ENCODE measurements at places on chromosomes 12 and 14. TPM values are rescaled to one million over a fixed set of nuclear protein-coding genes. Genes with fewer than 3 reads are reported as not detected.
A peak's percentile ranks its signal among the peaks of the same experiment; 100 is the strongest.

- no peak for DNase-seq
- no peaks in the 10 kb centered on the region for H3K36me3 ChIP-seq
- peaks cover 5% of the 10 kb centered on the region for H3K27me3 ChIP-seq
- H3K4me3 ChIP-seq, result no peak overlapping the region
Observed at GRCh38 chr14:95703805-95704204, 10.1 kb downstream of the TCL1A start.

- H3K4me1 ChIP-seq, result peaks cover 59% of the 10 kb centered on the region
- H3K27ac ChIP-seq, result peak overlapping the region; percentile 36
- DNase-seq, result no peak
- H3K36me3 ChIP-seq, result peaks cover 13% of the 10 kb centered on the region
Observed at GRCh38 chr14:68928770-68929550, 50.1 kb downstream of the ACTN1 start.

DNA sequence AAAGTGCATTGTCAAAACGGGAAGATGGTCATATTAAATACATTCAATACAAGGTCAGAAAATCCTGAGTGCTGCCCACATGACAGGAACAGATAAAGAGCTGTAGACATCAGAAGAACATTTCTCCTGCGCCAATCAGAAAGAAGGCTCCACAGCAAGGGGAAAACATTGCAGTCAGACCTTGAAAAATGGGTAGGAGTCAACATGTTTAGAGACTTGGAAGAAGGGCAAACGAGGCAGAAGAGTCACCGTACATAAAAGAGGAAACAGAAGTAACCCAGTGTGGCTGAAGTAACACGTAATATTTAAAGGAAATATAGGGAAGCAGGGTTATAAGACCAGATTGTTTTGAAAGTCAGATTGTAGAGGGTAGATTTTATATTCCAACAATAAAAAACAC lies 11.9 kb downstream of the SPPL3 start:
- peaks cover 6% of the 10 kb centered on the region for H3K36me3 ChIP-seq
- H3K27me3 ChIP-seq, result no peaks in the 10 kb centered on the region
- DNase-seq, result no peak
- no peak overlapping the region for H3K4me3 ChIP-seq
- H3K4me1 ChIP-seq, result peaks cover 10% of the 10 kb centered on the region
- no peak overlapping the region for H3K27ac ChIP-seq

The LTBP2 gene
- 0.98 TPM for total RNA-seq

Data from T-cell (primary cell).